Renal pelvis (tissue), 12 donors: ENCODE measurements at places on chromosomes 5 and 9. TPM values are rescaled to one million over a fixed set of nuclear protein-coding genes. Genes with fewer than 3 reads are reported as not detected.

The ZMAT2 gene
- 131 TPM for polyA plus RNA-seq

- no peak for DNase-seq
Observed at GRCh38 chr5:4113426-4113825, 517.8 kb downstream of the IRX1 start.

GRCh38 chr5:66932457-66932856 is 264.1 kb downstream of the CD180 start:
- DNase-seq: no peak

GRCh38 chr5:132411304-132412013 is 41.9 kb downstream of the SLC22A5 start:
- DNase-seq: no peak

DNA sequence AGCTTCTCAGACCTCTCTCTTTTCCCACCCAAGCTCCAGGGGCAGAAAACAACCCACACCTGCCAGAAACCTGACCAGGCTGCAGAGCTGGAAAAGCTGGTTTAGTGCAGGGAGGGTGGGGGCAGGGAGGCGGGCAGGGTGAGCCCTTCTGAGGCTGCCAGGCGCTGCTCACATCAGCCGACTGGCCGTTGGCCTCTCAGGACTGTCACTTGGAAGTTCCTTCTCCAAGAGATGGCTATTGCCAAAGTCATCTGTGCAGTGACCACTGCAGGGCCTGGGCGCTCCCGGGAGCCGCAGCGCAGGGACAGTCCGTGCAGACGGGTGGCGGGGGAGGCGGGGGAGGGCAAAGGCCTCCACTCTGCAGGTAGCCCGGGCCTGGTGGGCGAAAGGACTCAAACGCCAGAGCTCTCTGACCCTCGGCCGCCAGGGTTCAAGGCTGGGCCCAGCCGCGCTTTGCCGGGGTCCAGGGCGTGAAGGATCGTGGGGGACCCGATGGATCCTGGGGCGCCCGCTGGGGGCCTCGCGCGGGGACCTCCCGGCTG is 205.0 kb upstream of the IER5L start:
- peak; percentile 71 for DNase-seq

GRCh38 chr5:159525117-159525516 is 194.8 kb upstream of the IL12B start:
- no peak for DNase-seq

DNA sequence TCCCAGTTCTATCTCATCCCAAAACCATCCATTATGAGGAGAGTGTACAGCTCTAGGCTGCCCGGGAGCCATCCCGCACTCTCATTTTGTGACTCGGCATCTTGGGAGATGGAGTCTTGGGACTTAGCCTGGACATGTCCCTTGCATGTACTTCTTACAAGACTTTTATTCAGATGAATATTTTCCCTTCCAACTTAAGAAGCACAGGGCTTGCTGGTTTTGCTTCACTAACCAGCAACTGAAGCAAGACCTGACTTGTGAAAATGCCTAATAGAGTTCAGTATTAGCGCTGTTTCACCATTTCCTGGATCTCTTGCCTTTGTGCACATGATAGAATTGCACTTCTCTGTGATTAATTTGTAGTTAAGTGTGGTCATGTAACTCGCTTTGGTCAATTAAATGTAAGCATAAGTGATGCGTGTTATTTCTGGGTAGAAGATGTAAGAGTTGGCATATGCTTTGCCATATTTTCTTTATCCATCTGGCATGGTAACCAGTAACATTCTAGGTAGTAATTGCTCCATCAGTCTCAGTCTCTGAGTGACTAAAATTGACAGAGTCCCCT is 55.8 kb downstream of the PDCD1LG2 start:
- DNase-seq: no peak

The ADAMTS13 gene
- 14.1 TPM for polyA plus RNA-seq

The LCN15 gene
- 0.21 TPM for polyA plus RNA-seq

GRCh38 chr5:10445352-10445751 is 3.7 kb downstream of the ROPN1L start:
- no peak for DNase-seq

GRCh38 chr9:71431931-71432330 is 310.5 kb upstream of the TRPM3 start:
- no peak for DNase-seq

DNA sequence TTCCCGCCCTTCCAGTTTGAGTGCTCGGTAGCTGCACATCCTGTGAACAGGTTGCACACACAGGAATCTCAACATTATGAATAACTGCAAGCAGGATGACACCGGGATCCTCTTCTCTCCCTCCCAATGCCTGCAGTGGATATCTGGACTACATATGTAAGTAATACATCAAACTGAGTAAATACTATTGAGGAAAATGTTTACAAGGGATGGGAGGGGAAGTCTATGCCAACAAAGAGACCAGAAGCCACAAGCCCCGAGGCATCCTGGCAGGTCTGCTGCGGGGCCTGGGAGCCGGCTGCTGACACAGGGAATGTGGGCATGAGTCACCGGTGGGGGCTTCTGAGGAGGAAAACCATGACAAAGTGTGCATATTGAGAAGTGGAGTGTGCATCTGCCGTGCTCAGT is 8.6 kb upstream of the ANKRD33B start:
- DNase-seq: no peak

- DNase-seq: no peak
Observed at GRCh38 chr5:132322266-132322665, 28.1 kb downstream of the SLC22A4 start.

DNA sequence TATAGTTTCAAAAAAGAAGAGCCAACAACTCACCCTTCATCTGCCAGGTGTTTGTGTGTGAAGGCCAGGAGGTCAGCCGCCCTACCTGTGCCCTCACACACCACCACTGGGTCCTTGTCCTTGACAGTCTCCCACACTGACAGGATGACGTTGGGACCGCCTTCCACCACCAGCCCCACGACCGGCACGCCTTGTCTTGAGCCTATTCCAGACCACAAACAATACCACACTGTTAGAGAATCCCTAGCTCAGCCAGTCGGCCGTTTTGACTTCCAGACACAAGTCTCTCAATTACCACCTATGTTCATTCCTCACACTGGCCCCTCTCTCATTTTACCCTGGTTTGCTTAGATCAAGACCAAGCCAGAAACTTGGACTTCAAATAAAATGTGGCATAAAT is 66.1 kb downstream of the TRPM6 start:
- no peak for DNase-seq
